Bone marrow (tissue), 2 donors: ENCODE measurements at places on chromosomes 1 and 21.

DNA sequence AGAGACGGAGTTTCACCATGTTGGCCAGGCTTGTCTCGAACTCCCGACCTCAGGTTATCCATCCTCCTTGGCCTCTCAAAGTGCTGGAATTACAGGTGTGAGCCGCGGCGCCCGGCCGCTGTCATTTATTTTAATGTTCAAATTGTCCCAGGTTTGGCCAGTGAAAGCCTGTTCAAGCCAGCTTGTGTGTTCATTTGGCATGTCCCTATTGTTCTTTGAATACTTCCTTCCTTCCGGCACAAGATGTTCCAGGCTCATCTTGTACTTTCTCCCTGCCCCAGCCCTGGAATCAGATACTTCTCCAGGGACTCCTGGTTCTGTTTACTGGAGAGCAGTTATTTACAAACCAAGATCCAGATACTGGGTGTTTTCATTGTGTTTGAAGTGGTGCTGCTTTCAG, 37.0 kb downstream of the ZBTB8B start:
- no peak for DNase-seq

DNA sequence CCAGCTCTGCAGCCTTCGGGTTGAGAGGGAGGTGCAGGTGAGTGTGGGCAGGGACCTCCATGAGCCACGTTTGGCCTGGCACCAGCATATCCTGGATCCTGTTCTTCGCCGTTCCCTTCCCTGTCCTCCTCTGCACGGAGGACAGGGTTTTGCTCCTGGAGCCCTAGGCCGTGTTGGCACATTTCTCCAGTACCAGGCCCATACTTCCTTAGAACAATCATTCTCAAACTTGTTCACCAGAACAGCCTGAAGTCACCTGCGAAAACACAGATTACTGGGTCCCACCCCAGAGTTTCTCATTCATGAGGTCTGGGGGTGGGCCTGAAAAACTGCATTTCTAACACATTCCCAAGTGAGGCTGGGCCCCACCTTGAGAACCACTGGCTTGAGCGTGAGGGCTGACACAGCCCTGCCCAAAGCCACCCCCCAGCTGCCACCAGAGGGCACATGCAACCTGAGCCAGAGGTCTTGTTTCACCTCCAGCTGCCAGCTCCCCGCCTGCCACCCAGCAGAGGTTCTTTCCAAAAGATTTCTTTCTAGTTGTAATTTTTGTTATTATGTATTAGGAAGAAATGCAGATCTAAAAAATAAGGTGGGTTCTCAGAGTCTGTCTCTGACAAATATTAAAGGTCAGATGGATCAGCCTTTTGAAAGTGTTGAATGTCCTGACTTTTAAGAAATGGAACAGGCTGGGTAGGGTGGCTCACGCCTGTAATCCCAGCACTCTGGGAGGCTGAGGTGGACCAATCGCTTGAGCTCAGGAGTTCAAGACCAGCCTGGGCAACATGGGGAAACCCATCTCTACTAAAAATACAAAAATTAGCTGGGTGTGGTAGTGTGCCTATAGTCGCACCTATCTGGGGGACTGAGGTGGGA, 39.6 kb upstream of the LDLRAP1 start:
- no peak for DNase-seq

DNA sequence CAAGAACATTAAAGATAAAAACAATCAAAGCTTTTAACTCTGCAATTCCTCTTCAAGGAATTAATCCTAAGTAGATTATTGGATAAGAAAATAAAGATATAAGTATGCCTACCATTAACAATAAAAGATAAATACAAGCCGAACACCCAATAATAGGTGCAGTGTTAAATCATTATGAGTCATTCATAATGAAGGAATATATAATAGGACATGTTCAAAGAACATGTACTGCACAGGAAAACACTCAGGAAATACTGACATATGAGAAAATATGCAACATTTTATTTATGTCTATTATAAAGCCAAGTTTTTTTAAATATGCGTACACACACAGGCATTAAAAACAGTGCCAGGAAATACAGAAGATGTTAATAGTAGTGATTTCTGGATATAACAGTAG, 11.1 kb upstream of the EXO1 start:
- DNase-seq, result no peak

DNA sequence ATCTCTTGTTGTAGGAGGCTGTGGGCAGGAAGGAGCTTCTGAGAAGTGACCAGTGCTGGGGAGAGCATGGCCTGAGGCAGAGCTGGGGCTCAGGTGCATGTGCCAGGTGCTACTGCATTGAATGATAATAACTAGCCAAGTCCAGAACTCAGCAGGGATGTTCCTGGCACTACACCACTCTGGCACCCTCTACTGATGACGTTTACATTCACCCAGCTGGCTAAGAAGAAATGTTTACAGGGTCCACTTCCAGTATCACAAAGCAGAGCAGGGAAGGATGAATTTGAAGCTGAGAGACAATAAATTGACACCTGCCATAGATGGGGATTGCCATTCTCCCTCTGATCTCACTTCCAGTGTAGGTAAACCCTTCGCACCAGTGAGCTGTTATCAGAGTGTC, 411.8 kb downstream of the SETD4 start:
- no peak for DNase-seq

- DNase-seq, result no peak
These were observed 272.9 kb downstream of the KAZN start for GRCh38 chr1:14871218-14871970.

DNA sequence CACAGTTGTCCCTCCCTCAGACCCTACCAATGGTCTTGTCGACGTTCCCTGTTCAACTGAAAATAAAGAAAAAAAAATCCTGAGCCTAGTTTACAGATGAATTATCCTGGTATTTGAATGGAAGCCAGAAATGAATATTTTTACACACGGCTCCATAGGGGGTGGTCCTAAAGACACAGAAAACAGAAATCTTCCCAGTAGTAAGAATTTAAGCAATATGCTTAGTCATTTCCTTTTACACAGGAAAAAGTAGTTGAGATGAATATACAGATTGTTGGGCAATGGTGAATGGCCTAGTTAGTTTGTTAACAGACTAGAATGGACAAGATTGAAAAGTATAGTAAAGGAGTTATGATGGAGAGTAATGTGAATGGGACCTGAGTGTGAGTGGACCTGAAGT, 67.4 kb downstream of the RGS18 start:
- DNase-seq, result peak; percentile 25

DNA sequence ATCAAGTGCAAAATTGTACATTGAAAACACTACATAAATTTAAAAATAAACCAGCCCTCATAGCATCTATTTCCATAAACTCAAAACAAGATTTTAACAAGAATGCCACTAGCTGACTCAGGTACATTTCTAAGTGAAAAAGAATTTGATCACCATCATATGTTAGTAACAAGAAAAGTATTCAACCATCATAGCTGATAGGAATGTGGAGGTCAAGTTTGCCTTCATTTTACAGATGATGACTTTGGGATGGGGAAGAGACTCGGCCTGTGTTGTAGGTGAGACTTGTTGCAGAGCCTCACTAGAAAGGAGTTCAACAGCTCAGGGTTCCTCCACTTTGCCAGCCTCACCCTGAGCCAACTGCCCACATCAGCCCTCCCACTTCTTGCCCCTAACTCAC, 318.8 kb upstream of the FAM78B start:
- DNase-seq, result no peak

DNA sequence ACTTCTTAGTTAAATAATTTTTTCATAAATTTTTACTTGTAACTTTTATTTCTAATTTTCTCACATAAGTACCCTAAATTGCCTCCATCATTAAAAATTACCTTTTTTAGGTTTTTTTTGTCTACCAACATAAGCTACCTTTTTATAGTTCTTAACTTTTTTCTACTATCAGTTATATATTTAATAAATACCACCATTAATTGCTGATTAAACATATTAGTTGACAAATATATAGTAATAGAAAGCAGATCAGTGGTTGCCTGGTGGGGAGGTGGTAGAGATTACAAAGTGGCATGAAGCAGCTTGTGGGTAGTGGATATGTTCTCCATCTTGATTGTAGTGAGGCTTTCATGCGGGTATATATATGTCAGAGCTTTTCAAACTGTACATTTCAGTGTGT, 6.1 kb upstream of the SH3BP5L start:
- DNase-seq, result no peak

- DNase-seq, result no peak
These were observed 153.1 kb upstream of the FGGY start for GRCh38 chr1:59143811-59144210.

GRCh38 chr1:186993996-186994395, 165.2 kb downstream of the PLA2G4A start:
- no peak for DNase-seq

DNA sequence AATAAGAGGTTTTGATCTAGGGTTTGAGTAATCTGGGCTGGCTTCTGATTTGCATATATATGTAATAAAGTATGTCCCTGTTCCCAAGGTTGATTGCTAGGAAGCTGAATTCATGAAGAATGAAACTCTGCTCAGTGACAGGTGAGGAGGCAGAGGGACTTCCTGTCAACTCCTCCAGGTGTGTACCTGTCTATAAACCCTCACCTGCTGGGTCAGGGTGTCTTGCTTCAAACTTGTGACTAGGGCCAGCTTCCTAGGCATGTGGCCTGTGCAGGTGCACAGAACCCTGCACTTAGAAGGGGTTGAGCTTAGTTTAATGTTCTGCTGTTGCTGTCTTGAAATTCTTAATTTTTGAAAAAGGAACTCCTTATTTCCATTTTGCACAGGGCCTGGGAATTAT, 21.1 kb downstream of the OLFML3 start:
- no peak for DNase-seq

- DNase-seq, result no peak
These were observed 40.1 kb upstream of the ERG start for GRCh38 chr21:38538353-38538752.

DNA sequence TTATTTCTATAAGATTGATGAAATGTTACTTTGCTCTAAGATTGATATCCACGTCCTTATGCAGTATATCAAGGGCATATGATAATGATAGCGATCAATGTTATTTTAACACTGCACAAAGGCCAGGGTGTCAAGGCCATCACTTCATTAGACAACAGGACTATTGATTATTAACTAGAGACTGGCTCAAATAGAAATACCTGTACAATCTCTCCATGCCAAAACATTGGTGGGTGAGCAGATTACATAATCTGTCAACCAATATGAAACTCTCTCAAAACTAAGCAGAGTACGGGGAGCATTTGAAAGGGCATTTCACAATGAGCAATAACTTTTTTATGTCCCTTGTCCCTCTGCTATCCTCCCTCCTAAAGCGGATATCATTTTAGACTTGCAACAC, 566.5 kb upstream of the PKN2 start:
- no peak for DNase-seq

- DNase-seq, result no peak
These were observed 62.5 kb downstream of the POFUT2 start for GRCh38 chr21:45225041-45225740.

- DNase-seq, result no peak
These were observed 165.8 kb downstream of the CLEC20A start for GRCh38 chr1:178330848-178331497.

- DNase-seq, result no peak
These were observed 111.1 kb upstream of the SGIP1 start for GRCh38 chr1:66422804-66423203.

DNA sequence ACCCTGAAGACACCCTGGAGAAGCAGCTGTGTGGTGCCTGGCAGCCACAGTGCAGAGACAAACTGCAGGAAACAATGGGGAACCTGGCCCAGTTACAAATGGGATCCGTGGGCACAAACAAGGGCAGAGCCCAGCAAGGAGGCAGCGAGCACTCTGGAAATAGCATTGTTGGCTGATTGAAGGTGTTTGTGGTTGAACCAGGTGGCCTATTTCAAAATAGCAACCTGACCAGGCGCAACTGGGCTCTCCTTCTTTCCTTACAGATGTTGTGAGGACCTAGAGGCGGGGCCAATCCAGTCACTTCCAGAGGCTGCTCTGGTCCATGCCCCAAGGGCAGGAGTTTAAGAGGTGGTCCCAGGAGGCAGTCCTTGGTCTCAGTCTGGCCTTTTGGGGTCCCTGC, 21.7 kb upstream of the ZBTB21 start:
- no peak for DNase-seq

GRCh38 chr1:155093911-155094621, 15.4 kb downstream of the EFNA3 start:
- DNase-seq, result no peak

DNA sequence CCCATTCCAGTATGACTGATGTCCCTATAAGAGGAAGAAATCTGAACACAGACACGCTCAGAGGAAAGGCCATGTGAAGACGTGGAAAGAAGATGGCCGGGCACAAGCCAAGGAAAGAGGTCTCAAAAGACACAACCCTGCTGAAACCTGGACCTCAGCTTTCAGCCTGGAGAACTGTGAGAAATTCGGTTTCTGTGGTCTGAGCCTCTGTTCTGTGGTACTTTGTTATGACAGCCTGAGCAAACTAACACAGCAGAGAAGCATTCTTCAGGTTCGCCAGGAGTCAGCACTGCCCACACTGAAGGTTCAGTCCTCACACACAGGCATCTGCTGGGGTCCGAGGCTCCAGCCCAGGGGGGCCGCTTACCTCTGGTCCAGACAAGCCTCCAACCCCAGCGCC, 37.7 kb downstream of the SEC16B start:
- no peak for DNase-seq

- no peak for DNase-seq
These were observed 14.5 kb upstream of the ACTA1 start for GRCh38 chr1:229448354-229448753.

DNA sequence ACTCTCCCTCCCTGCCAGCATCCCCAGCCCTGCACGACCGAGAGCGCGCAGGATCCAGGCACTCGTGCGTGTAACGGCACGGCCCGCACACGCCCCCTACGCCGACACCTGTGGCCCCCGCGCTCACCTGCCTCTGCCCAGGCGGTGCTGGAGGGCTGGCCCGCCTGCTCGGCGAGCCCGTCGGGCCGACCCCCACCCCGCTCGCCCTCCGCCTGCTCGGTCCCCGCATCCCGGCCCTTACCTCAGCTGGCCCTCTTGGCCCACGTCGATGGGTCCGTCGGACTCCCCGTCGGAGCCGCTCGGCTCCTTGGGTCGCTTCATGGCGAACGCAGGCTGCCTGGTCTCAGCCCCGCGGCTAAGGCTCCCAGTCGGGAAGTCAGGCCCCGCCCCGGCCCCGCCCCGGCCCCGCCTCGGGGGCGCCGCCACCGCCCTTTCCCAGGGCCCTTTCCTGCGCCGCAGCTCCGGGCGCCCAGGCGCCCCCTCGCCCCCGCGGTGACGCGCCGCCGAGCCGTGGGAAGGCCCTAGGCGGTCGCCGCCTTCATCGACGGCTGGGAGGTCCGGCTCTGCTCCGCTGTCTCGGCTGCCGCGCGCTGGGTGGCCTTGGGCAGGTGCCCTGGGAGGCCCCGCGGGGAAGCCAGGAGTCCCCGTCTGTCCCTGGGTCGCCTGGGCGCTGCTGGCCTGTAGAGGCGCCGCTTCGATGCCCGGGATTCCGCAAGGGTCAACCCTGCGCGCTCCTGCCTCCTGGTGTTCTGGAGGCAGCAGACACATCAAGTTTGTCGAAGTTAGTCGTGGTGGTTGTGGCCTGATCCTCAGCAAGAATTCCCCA, at the start of gene HEYL:
Gene HEYL, minus strand, starts transcription at position 339 of the 826 bp plus-strand sequence. Its CDS starts 18 bp downstream, at position 321.
- peak; percentile 42 for DNase-seq

GRCh38 chr1:204991342-204991844, 51.6 kb upstream of the CNTN2 start:
- no peak for DNase-seq
